ENCODE measurements at places on chromosomes 3 and 15.

GRCh38 chr15:92098869-92099268 lies 245.4 kb downstream of the SLCO3A1 start:
- H3K36me3 ChIP-seq = peaks cover 3% of the 10 kb centered on the region
- H3K27ac ChIP-seq = no peak overlapping the region
- no peaks in the 10 kb centered on the region for H3K27me3 ChIP-seq

DNA sequence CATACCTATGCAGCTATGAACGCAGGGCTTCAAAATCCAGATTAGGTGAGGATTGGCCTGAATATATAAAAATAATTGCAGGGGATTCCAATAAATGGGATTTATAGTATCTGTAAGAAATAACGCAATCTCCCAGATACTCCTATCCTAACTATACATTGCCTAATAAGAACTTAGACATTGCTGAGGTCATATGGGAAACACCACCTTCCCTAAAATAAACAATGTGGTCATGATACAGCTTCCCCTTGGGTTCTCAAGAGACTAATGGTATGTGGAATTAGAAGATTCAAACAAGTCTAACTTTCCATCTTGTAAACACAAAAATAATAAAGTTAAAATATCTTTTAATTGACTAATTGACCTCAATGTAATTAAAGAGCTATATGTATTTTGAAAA lies 28.2 kb downstream of the UBE3A start:
- H3K27me3 ChIP-seq = no peaks in the 10 kb centered on the region
- no peak overlapping the region for H3K4me3 ChIP-seq
- DNase-seq = no peak
- no peaks in the 10 kb centered on the region for H3K36me3 ChIP-seq
- H3K27ac ChIP-seq = no peak overlapping the region
- peaks cover 13% of the 10 kb centered on the region for H3K4me1 ChIP-seq

DNA sequence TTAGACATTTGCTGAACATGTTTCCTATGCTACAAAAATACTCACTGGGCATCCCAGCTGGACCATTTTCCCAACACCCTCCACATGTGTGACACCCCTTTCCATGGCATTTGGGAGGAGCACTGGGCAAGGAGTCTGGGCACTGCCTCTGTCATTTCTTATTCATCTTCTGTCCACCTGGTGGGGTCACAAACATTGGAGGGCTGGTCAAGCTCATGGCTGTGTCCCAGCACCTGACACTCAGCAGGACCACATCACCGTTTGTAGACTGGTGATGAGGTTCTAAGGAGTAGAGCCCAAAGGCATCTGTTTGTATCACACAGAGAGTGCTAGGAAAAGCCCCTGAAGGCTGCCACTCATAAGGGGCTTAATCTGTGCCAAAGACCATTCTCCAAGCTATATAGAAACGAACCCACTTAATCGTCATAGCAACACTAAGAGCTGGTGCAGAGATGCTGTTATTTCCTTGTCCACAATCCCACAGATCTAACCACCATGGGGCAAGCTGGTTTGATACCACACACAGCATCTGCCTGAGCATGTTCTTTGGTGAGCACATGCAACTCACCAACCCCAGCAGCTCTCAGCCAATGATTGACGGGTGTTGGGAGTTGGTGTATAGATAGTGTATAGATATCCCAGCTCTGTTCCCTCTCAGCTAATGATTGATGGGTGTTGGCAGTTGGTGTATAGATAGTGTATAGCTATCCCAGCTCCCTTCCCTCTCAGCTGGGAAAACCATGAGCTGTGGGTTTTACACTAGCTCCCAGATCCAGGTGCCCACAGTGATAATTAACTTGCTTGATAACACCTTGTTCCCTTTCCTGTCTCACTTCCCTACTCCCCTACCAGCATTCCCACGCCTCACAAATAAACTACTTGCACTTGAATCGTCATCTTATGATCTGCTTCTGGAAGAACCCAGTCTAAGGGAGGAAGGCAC lies 42.7 kb upstream of the ATP2B2 start:
- no peak overlapping the region for H3K27ac ChIP-seq
- H3K36me3 ChIP-seq = no peaks in the 10 kb centered on the region
- H3K4me3 ChIP-seq = no peak overlapping the region
- no peak for DNase-seq

DNA sequence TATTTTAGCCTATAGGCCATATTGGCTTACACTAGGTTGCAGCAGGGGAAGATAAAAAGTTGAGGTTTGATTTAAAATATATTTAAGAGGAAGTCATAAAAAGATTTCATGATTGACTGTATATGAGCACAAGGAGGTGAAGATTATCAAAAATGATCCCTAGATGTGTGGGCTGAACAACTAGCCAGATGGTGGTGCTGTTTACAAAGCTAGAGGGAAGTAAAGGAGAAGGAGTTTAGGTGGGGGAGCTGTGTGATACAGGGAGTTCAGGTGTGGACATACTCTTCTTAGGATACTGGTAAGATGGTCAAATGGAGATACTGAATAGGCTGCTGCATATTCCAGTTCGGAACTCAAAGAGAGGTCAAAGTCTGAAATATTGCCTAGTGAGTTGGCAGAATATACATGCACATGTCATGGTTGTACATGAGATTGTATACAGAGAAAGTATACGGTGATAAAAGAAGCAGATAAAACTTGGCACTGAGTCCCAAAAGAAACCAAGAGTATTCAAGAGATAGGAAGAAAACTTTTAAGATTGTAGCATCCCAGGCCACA lies 727.8 kb downstream of the NLGN1 start:
- no peak overlapping the region for H3K4me3 ChIP-seq
- peaks cover 2% of the 10 kb centered on the region for H3K27me3 ChIP-seq
- no peak overlapping the region for H3K27ac ChIP-seq

- no peak overlapping the region for H3K27ac ChIP-seq
- H3K36me3 ChIP-seq = no peaks in the 10 kb centered on the region
- no peaks in the 10 kb centered on the region for H3K4me1 ChIP-seq
Measured at GRCh38 chr15:31238906-31239305, 87.7 kb upstream of the KLF13 start.

- peaks cover 58% of the 10 kb centered on the region for H3K36me3 ChIP-seq
- DNase-seq = no peak
- no peak overlapping the region for H3K4me3 ChIP-seq
- H3K27me3 ChIP-seq = peaks cover 3% of the 10 kb centered on the region
Measured at GRCh38 chr3:14133188-14133800, 8.4 kb downstream of the TMEM43 start.

DNA sequence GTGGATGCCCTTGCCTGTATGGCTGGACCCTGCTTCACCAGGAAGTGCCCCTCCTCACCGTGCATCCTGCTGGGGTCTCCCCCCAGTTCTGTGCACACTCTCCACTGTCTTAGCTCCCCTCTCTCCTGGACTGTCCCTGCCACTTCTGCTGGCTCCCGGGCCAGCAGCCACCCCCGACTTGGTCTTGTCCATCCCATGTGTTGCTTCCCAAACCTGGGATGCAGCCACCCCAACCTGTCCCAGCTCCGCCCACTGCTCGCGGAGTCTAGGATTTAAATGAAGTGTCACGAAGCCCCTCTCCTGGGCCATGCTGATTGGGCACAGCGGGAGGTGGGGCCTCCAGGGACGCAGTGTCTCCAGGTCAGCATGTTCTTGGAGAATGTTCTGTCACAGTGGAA lies 48.5 kb downstream of the PLXNA1 start:
- peaks cover 10% of the 10 kb centered on the region for H3K36me3 ChIP-seq
- H3K4me3 ChIP-seq = no peak overlapping the region
- no peak for DNase-seq
- no peaks in the 10 kb centered on the region for H3K4me1 ChIP-seq
- H3K27me3 ChIP-seq = peaks cover 8% of the 10 kb centered on the region

GRCh38 chr3:154759966-154760365 lies 320.2 kb upstream of the MME start:
- H3K27me3 ChIP-seq = no peaks in the 10 kb centered on the region
- H3K4me3 ChIP-seq = no peak overlapping the region
- no peak overlapping the region for H3K27ac ChIP-seq
- DNase-seq = no peak
- H3K4me1 ChIP-seq = peaks cover 3% of the 10 kb centered on the region

- peaks cover 12% of the 10 kb centered on the region for H3K27me3 ChIP-seq
- no peak overlapping the region for H3K4me3 ChIP-seq
- no peak overlapping the region for H3K27ac ChIP-seq
- no peaks in the 10 kb centered on the region for H3K36me3 ChIP-seq
- DNase-seq = no peak
Measured at GRCh38 chr3:12986986-12987385, 86.2 kb downstream of the IQSEC1 start.

- DNase-seq = no peak
- H3K27ac ChIP-seq = no peak overlapping the region
- peaks cover 2% of the 10 kb centered on the region for H3K27me3 ChIP-seq
- H3K4me1 ChIP-seq = peaks cover 4% of the 10 kb centered on the region
- H3K36me3 ChIP-seq = no peaks in the 10 kb centered on the region
Measured at GRCh38 chr3:13851997-13852637, 27.8 kb downstream of the WNT7A start.

DNA sequence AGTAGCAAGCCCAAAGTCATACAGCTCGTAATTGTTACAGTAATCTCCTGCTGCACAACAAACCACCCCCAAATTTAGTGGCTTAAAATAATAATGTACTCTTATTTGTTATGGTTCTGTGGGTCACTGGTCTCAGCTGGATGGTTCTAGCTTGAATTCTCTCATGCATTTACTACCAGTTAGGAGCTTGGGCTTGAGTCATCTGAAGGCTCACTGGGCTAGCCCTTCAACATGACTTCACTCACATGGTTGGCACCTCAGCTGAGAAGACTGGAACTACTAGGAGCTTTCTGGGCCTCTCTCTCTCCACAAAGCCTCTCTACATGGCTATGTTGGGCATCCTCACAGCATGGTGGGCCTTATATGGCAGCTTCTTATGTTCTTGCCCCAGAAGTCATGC lies 12.5 kb downstream of the PCOLCE2 start:
- no peak overlapping the region for H3K4me3 ChIP-seq
- no peaks in the 10 kb centered on the region for H3K4me1 ChIP-seq
- H3K27ac ChIP-seq = no peak overlapping the region
- H3K36me3 ChIP-seq = no peaks in the 10 kb centered on the region
- no peak for DNase-seq
- H3K27me3 ChIP-seq = no peaks in the 10 kb centered on the region

DNA sequence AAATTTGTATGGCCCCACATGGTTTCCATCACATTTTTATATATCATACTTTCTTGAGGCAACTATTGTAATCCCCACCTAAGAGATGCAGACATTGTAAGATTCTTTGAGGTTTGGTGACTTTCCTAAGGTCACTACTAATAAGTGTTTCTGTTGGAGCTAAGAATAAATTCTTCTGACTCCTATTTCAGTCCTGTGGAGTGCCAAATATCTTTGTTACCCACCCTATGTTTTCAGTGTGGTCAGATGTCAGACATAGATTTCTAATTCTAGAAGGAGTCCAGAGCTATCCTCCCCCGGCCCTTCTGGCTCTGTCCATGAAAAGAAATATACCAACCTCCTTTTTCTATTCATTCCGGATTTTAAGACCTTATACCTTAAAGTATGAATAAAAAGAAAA lies 46.2 kb upstream of the FILIP1L start:
- no peak overlapping the region for H3K27ac ChIP-seq
- H3K27me3 ChIP-seq = peaks cover 1% of the 10 kb centered on the region
- H3K36me3 ChIP-seq = peaks cover 6% of the 10 kb centered on the region
- no peak for DNase-seq

- H3K27me3 ChIP-seq = peaks cover 1% of the 10 kb centered on the region
- peaks cover 9% of the 10 kb centered on the region for H3K36me3 ChIP-seq
- peaks cover 15% of the 10 kb centered on the region for H3K4me1 ChIP-seq
- H3K27ac ChIP-seq = no peak overlapping the region
- no peak overlapping the region for H3K4me3 ChIP-seq
- DNase-seq = no peak
Measured at GRCh38 chr3:16401273-16401672, 112.2 kb downstream of the RFTN1 start.

DNA sequence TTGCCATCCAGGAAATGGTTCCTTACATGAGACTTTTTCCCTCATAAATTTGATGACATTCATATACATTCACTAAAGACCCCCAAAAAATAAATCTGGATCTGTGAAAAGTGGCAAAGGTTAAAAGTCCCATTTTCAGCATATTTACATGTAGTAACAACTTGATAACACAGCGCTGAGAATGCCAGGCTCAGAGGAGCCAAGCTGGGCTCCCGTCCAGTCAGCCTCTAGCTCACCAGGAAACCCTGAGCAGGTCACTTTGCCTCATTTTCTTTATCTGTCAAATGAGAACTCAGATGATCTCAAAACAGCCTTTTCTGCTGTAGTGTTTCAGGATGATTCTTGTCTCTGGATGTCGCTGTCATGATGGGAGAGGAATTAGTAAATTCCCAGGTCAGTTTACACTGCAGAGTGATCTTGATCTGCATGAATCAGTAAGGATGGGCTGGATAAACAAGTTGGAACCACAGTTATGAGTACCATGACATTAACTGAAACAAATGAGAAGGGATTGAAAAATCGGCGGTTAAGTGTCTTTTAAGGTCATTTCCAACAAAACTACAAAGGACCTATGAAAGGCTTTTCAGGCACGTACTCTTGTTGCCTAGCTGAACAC lies 82.8 kb downstream of the PPARG start:
- no peak for DNase-seq
- no peaks in the 10 kb centered on the region for H3K27me3 ChIP-seq
- H3K4me3 ChIP-seq = no peak overlapping the region
- peak overlapping the region; percentile 87 for H3K27ac ChIP-seq
- H3K36me3 ChIP-seq = no peaks in the 10 kb centered on the region
- H3K4me1 ChIP-seq = peaks cover 22% of the 10 kb centered on the region

GRCh38 chr15:101542306-101543025 lies 53.0 kb upstream of the PCSK6 start:
- peaks cover 7% of the 10 kb centered on the region for H3K27me3 ChIP-seq
- no peak overlapping the region for H3K4me3 ChIP-seq
- DNase-seq = no peak
- H3K4me1 ChIP-seq = peaks cover 6% of the 10 kb centered on the region
- H3K27ac ChIP-seq = no peak overlapping the region

GRCh38 chr3:153357436-153357835 lies 195.4 kb downstream of the RAP2B start:
- no peak overlapping the region for H3K4me3 ChIP-seq
- no peaks in the 10 kb centered on the region for H3K36me3 ChIP-seq
- no peak overlapping the region for H3K27ac ChIP-seq
- no peaks in the 10 kb centered on the region for H3K4me1 ChIP-seq

DNA sequence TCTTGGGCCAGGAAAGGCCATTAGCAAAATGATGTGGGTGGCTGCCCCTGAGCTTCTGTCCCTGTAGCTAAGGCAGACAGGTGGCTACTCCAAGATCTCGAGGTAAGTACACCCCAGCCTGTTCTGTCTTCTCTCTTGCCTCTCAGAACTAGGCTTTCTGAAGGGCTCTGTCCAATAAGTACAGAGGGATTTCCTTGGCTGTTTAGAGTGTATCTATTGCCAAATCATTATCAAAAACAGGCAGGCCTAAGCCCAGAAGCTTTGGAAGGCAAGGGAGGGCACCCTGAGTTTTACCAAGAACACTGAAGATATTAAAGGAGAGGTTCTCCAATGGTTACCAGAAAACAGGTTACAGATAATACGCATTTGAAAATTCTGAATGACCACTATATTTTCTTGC lies 156.6 kb downstream of the MYRIP start:
- no peak overlapping the region for H3K4me3 ChIP-seq
- no peaks in the 10 kb centered on the region for H3K27me3 ChIP-seq
- no peaks in the 10 kb centered on the region for H3K36me3 ChIP-seq

- H3K36me3 ChIP-seq = peaks cover 6% of the 10 kb centered on the region
- H3K4me1 ChIP-seq = peaks cover 27% of the 10 kb centered on the region
- peak; percentile 75 for DNase-seq
- no peak within 1 kb of the TSS for H3K27ac ChIP-seq
- H3K27me3 ChIP-seq = peaks cover 11% of the 10 kb centered on the region
Measured at GRCh38 chr3:39809181-39809994, at the start of gene MYRIP. Gene MYRIP, plus strand, starts transcription at chr3:39809609. Its CDS starts 91,208 bp downstream, at chr3:39900817.

GRCh38 chr15:39165020-39165706 lies 415.7 kb upstream of the THBS1 start:
- H3K36me3 ChIP-seq = no peaks in the 10 kb centered on the region
- H3K4me3 ChIP-seq = no peak overlapping the region
- peaks cover 4% of the 10 kb centered on the region for H3K4me1 ChIP-seq
- peaks cover 1% of the 10 kb centered on the region for H3K27me3 ChIP-seq
